Retina (tissue), 1 donor: ENCODE measurements at places on chromosomes 11 and 22.

- DNase-seq, result no peak
Measured at GRCh38 chr22:27499121-27499520, 302.4 kb downstream of the MN1 start.

DNA sequence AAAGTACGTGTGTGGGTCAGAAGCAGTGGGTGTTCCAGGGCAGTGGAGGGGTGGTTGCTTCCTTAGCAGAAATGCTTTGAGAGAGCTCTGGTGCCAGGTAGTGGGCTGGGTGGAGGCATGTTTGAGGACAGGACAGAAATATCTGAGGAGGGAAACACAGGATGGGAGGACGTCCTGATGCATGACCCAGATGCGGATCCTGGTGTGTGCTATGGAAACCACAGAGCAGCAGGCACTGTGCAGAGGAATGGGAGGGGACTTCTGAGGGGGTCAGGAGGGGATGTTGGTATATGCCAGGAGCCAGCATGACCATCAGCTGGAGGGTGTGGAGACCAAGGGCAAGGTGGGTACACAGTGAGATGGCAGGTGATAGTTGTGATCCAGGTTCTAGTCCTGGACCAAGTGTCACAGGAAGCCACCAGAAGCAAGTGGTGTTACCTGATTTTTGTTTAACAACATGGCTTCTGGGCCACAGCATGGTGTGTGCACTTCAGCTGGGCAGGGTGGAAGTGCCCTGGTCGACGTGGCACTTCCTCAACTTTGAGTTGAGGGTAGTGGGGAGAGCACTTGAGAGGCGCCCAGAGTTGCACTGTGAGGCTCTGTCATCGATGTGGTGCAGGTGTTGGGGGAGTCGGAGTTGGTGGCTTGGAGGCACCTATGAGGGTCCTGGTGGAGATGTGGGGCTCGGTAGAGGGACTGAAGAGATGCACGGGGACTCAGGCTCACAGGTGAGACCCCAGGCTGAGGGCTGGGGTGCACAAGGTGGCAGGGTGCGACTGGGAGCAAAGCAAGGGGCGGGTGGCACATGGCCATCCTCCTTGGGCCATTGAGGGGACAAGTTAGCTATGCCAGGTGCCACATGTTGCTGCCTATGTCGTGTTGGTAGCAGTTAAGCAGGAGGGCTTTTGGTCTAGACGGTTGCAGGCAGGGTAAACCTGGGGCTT, 7.5 kb downstream of the DGCR8 start:
- no peak for DNase-seq

GRCh38 chr22:31846161-31847115, 92.6 kb downstream of the DEPDC5 start:
- DNase-seq, result no peak

GRCh38 chr11:66045177-66045639, 3.8 kb downstream of the GAL3ST3 start:
- DNase-seq, result peak; percentile 80

GRCh38 chr11:34028425-34028824, 23.1 kb upstream of the CAPRIN1 start:
- no peak for DNase-seq

DNA sequence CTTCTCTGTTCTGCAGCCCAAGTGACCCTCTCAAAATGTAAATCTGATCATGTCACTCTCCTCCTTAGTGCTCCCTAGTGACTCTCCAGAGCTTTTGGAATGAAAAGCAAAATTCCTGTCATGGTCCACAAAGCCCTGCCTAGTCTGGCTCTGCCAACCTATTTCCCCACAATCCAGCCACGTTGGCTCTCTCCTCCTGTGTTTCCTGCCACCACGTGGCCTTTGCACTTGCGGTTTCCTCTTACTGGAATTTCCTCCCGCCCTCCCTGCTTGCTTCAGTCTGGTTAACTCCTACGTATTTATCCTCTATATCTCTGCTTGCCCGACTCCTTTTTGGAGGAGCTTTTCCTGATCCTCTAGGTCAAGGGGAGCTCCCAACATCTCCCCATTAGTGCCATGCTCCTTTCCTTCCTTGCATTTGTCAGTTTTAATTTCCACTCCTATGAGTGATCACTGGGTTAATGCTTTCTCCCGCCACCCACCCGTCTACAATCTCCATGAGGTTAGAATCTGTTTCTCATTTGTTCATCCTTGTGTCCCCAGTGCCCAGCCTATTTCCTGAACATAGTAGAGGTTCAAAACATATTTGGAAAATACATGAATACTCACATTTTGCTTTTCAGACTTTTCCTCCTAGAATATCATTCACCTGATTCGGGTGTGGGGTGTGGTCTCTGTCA, 11.5 kb downstream of the NNMT start:
- no peak for DNase-seq

DNA sequence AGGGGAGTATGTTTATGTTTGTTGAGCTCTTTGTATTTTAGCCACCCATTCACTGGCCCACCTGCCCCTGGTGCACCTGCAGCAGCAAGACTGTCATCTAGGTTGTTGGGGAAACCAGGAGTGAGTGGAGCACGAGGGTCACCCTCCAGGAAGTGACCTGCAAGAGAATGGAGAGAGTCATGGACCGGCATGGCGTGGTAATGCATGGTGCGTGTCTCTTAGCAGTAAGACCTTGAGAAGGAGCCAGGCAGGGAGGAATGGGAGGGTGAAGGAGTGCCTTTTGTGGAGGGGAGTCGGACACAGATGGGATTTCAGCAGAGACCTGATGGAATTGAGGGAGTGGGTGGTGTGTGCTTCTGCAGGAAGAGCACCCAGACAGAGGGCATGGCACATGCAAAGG, 37.9 kb downstream of the KCNQ1 start:
- DNase-seq, result no peak

DNA sequence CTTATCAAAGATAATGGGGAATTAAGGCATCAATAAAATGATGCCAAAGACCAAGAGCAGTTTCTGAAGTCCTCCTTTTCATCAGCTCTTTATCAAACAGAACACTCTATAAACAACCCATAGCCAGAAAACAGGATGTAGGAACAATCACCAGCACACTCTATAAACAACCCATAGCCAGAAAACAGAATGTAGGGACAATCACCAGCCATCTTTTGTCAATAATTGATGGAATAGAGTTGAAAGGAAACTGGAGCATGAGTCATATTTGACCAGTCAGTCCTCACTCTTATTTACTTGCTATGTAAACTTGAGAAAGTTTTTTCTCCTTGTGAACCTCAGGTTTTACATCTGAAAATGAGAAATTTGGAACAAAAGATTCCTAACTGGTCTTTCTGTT, 10.0 kb downstream of the MS4A2 start:
- no peak for DNase-seq

DNA sequence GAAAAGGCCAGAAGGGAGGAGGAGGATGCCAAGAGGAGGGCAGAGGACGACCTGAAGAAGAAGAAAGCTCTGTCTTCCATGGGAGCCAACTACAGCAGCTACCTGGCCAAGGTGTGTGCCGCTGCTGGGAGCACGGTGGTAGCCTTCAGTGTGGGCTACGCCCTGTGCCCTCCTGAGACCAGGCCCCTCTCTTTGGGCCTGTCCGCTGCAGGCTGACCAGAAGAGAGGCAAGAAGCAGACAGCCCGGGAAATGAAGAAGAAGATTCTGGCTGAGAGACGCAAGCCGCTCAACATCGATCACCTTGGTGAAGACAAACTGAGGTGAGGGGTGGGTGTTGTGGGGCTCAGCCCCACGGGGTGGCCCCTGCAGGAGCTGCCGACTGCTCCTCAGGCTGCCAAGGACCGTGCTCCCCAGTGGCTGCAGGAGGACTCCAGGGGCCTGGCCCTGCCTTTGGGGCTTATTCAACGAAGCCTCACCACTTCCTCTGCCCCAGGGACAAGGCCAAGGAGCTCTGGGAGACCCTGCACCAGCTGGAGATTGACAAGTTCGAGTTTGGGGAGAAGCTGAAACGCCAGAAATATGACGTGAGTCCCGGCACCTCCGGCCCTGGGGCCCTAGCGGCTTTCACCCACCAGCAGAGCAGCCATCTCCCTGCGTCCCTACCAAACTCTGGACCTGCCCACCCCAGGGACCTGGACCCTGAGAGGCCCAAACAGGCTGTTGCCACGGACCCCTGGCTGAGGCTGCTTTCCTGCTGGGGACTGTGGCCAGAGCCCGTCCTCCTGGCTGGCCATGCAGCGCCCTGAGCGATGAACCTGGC, 12.6 kb upstream of the MRPL23 start:
- no peak for DNase-seq
